ENCODE measurements at places on chromosomes 13 and 19.

GRCh38 chr19:33256261-33256660 is 30.6 kb upstream of the SLC7A10 start:
- DNase-seq: no peak

- peak; percentile 12 for DNase-seq
Observed at GRCh38 chr13:77919246-77919920, 752 bp upstream of the EDNRB start.

- DNase-seq: no peak
Observed at GRCh38 chr13:19985219-19985556, 26.7 kb downstream of the ZMYM2 start.

DNA sequence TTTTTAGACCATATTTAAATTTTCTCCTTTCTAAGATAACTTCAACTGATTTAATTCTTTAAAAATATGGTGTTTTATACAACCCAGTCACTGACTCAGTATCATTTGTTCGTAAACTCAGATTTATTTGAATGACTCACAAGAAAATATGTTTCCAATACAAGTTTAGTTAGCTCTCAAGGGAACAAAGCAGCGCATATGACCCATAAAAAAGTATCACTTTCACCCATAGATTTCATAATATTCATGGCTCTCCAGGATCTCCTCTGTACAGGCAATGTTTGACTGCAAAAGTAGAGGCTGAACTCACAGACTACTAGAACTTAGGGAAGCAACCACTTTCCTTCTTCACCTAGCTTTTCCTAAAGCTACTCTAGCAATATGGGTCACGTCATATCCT is 405.6 kb upstream of the PCDH9 start:
- no peak for DNase-seq

- DNase-seq: no peak
Observed at GRCh38 chr13:57627663-57628062, 3.9 kb upstream of the PCDH17 start.
